NCI-H524 (cell line): ENCODE measurements at places on chromosomes 4 and X.

GRCh38 chr4:184744236-184744635 is 10.3 kb upstream of the CENPU start:
- no peak for DNase-seq

DNA sequence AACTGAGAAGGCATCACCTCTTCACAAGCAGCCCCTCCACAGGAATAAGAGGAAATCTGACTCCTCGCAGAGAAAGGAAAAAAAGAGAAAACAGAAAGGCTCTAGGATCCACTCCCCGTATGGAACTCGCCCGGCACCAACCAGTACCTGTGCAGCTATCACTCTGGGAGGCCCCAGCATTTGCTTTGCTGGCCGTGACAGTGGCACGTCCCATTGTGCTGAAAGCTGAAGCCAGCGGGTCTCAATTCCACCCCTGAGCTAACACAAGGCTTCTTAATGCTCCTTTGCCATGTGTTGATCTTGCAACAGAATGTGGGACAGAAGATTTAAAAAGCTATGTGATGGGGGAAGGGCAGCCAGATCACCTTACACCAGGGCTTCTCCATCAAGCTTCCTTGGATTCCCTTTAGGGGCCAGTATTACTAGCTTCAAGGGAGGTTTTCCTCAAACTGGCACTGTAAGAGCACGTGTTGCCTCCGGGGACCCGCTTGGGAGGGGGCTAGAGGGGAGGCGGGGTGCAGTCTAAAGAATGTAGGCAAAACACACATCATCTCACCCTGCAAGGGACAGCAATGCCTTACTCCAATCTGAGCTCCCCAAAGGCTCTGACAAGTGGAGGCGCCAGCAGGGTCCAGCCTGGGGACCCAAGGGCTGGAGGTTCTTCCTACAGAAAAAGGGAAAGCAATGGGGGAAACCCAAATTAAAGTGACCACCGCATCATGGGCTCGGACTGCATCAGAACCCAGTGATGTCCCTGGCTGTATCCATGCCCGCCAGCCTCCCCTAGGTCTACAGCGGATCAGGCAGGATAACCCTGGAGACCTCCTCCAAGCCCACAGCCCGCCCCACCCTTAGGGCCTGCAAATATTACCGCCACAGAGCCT is 1.2 kb downstream of the USP46 start:
- peak; percentile 88 for DNase-seq

GRCh38 chr4:161704040-161704439 is 459.8 kb downstream of the FSTL5 start:
- DNase-seq = no peak

- DNase-seq = no peak
These were observed 21.5 kb upstream of the CLDN24 start for GRCh38 chr4:183343730-183344129.

- no peak for DNase-seq
These were observed 18.0 kb downstream of the HPSE start for GRCh38 chr4:83316459-83317165.

- no peak for DNase-seq
These were observed 486.4 kb upstream of the FSTL5 start for GRCh38 chr4:162650166-162650565.

DNA sequence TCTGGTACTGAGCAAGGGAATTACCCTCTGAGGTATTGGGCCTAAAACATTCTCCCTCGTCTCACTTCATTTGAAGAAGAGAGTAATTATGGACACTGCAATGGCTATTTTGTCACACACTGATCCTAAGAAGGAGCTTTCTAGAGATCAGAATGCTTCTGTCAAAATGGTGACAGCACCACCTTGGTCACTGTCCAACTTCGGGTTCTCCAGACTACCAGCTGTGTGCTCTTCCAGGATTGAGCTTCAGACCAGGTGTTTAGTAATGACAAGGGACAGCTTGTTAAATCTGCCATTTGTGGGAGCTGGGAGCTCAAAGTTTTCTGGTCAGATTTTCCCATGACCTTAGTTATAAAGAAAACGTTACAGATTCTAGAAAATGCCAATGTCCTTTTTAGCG is 105.4 kb downstream of the POLA1 start:
- DNase-seq = no peak
